ENCODE measurements at places on chromosomes 1 and 21.

DNA sequence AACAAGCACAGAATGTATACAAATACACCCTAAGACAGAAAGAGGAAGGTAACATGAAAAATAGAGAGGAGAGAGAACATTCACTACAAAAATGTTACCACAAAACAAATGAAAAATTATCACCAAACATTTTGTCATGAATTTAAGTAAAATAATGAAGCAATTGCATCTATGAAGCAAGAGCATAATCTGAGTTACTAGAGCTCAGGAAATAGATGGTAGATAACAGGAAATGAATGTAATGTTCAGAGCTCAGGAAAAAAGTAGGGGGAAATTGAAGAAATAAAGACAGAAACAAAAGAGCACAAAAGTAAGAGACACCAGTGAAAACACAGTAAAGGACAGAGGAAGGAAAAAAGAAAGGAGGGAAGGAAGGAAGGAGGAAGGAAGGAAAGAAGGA, 19.4 kb downstream of the SEC16B start:
- DNase-seq, result no peak

- DNase-seq, result no peak
These were observed 50.2 kb upstream of the IVNS1ABP start for GRCh38 chr1:185367218-185367617.

DNA sequence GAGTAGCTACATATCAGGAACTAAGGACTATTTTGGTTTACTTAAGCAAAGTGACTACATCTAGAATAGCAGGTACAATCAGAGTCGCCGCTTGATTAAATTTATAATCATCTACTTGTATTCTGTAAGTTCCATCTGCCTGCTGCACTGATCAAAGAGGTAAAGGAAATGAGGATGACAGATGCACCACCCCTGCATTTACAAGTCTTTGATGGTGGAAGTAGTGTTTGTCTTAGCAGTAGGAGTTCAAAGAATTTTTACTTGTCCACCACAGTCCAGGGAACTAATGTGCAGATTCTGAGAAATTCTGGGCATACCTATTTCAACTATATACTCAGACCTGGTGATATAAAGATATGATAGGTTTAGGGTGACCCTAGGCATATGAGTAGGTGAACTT, 184.1 kb upstream of the IVNS1ABP start:
- DNase-seq, result no peak

- DNase-seq, result no peak
These were observed 226.5 kb downstream of the PTPRC start for GRCh38 chr1:198865319-198865718.

GRCh38 chr1:210626341-210626740, 297.6 kb downstream of the HHAT start:
- DNase-seq, result no peak
